T-helper 2 cell treated with Interferon-gamma antibody and Interleukin-4, amounts not matched to agents 5 μg/mL and 100 μg/mL, for 36 hours (primary cell): ENCODE measurements at places on chromosomes 1 and 21.

GRCh38 chr1:212606395-212607205 is 2.0 kb upstream of the ATF3 start:
- peak; percentile 42 for DNase-seq

GRCh38 chr1:11157867-11158266 is 31.3 kb upstream of the ANGPTL7 start:
- no peak for DNase-seq

DNA sequence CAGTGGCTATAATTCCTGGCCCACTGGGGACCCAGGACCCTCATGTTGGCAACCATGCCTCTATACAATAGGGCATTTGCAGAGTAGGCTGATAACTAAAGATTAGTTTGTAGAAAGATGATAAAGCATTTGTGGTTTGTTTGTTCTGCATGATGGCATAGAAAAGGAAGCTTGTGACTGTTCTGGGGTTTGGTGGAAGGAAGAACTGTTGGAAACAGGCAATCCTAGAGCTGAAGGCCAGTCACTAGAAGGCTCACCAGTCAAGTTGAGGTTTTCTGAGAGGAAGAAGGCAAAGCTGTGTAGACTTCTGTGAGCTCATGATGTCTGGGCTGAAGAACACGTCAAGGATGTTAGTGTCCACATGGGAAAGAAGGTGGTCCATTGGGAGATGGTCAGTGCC is 140.3 kb upstream of the VANGL1 start:
- no peak for DNase-seq

GRCh38 chr1:193368302-193368701 is 181.9 kb upstream of the B3GALT2 start:
- no peak for DNase-seq

- no peak for DNase-seq
Observed at GRCh38 chr1:215119719-215120365, 37.3 kb downstream of the KCNK2 start.

DNA sequence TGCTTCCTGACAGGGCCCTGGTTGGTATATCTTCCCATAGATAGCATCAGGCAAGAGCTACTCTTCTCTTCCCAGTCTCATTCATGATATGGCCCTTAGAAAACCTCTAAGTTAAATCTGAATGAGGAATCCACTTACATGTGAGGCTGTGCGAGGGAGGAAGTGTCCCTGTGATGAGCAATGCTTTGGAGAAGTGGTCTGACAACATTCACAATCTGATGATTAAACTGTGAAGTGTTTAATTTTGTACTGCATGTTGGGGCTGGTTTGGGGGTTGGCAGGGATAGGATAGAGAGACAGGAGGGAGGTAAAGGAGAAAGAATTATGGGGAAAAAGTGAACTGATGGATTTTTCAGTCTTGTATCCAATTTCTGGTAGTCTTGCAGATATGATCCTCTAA is 421.2 kb upstream of the DAB1 start:
- DNase-seq, result no peak

DNA sequence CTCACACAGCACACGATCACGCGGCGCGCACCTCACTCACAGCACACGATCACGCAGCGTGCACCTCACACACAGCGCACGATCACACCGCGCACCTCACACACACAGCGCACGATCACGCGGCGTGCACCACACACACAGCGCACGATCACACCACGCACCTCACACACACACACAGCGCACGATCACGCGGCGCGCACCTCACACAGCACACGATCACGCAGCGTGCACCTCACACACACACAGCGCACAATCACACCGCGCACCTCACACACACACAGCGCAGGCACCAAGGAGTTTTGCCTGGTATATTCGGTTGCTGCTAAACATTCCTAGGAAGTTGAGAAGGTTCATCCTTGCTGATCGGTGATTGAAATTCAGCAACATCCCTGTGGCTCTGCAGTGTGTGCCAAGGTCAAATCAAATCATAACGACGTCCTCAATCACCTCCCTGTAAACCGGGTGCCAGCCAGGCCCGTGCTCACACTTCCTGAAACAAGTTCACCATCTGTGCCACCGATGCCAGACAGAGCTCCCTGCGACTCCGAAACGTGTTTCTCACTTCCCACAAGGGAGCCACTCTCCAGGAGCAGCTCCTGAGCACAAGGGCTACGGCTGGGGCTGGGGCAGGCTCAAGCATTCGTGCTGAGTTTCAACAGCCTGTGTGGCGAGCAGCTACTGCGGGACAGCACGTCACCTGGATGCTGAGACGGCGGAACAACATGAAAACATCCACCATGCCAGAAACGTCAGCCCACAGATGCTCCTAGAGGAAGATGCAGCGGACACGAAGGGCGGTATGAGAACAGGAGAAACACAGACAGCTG is 30.2 kb downstream of the WDR4 start:
- DNase-seq, result no peak

DNA sequence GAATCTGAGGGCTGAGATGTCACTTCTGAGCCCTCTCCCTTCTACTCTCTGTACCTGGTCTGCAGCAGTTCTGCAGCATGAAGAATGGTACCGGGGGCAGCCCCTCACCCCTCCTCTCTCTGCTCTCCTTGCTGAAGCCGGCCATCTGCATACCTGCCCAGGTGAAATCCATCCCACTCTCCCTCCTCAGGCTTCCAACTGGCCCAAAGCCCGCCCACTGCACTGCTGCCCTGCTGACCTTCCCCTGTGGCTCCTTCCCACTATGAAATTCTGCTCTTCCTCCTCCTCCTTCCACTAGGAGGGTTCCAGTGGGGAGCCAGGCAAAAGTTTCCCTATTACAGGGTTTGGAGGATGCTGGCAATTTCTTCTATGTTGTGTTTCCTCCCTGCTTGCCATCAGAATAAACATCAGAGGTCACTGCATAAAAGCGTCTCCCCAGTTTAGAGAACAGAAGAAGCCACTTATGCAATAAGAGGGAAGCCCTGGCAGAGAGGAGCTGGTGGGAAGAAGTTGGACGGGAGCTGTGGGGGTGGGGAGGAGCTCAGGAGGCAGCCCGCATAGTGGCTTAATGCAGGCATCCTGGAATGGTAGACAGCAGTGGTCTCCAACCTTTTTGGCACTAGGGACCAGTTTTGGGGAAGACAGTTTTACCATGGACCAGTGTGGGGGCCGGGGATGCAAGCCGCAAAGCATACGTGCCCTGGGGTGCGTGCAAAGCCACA is 30.3 kb downstream of the TMCO4 start:
- no peak for DNase-seq

GRCh38 chr1:178552856-178553255 is 39.9 kb downstream of the TEX35 start:
- no peak for DNase-seq

GRCh38 chr1:40965531-40965930 is 14.0 kb upstream of the CTPS1 start:
- DNase-seq, result no peak

DNA sequence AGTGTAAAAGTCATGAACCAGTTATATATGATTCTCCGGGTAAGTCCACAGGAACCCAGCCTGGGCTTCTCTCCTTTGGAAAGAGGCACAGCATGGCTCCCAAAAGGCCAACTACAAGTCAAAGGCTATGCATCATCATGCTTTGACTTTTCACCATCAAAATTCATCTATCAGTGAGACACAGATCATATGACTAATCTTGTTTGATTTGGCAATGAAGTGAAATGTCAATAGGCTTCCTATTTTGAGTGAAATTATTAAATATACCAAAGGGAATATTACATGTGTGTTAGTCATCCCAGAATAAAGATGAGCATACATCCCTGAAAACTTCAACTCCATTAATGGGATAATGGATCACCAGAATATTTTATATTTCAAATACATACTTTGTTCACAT is 83.5 kb upstream of the ADGRL2 start:
- DNase-seq, result no peak

GRCh38 chr1:13922466-13923110 is 222.6 kb downstream of the PRDM2 start:
- DNase-seq, result no peak

DNA sequence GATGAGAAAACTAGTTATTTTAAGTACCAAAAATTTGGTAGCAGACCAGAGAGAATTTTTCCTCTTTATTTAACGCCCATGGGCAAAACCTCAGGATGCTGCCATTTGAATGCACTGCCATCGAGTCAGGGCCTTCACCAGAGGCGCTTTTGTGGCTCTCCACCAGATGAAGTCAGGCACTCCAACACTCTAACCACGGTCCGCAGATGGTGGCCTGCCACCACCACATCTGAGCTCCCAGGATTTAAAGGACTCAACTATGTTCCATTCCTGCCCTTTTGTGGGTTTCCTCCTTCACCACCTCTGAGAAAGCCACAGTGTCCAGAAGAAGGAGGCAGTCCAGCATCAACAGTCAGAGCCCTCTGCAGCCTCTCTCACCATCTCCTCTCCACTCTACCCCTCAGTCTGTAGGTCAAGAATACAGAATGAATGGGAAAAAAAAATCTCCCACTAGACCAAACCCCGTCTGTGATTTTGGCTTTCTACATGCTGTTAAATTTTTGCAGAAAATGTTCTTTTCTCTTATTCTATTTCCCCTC is 647.4 kb downstream of the USP25 start:
- no peak for DNase-seq

- DNase-seq, result no peak
Observed at GRCh38 chr1:20063861-20064292, 6.1 kb upstream of the PLA2G5 start.

DNA sequence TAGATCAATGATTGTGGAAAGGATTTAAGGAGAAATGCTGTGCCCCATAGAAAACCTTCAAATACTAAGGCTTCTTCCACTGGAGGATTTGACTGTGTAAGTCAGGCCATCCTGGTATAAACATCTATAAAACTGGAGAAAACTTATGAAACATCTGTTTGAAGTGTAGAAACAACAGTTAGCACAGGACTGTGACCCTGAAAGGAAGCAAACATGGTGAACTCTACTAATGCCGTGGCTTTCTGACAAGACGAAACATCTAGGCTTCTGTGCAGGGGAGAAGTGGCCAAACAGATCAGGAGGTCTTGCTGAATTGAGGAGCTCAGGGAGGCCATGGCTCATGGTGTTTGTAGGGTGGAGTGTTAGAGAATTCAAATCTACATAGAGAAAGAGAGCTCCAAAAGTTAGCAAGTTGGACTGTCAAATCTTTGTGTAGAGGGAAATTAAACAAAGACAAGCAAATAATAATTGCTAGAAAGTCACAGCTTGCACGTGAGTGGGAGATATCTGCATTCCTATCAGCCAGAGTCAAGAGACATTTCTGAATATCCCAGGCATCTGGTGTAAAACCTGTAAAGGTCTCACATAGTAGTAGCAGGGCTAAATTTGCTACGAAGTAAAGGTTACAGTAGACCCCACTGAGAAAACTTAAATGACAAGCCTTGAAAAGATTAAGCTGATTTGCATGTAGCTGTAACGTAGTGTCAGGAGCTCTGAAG is 566.8 kb upstream of the B3GALT2 start:
- DNase-seq, result no peak

DNA sequence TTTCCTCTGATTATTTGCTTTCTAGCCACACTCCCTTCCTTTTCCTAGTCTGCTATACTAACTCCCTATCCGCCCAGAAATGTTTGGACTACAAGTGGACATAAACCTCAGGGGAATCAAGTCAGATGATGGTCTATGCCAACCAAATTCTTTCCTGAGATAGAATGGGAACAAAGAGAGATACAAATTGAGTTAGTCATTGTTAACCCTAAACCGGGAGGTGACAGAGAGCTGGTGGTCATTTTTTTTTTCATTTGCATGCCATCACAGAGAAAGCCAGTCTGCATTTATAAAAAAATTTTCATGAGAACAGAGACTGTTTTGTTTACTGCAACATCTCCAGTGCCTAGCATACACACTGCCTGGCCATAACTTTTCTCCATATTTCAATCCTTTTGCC is 35.0 kb downstream of the MYSM1 start:
- no peak for DNase-seq

- DNase-seq, result no peak
Observed at GRCh38 chr1:228205526-228206436, 2.1 kb upstream of the OBSCN start.

GRCh38 chr1:21672478-21673276 is 3.5 kb upstream of the RAP1GAP start:
- DNase-seq, result no peak

DNA sequence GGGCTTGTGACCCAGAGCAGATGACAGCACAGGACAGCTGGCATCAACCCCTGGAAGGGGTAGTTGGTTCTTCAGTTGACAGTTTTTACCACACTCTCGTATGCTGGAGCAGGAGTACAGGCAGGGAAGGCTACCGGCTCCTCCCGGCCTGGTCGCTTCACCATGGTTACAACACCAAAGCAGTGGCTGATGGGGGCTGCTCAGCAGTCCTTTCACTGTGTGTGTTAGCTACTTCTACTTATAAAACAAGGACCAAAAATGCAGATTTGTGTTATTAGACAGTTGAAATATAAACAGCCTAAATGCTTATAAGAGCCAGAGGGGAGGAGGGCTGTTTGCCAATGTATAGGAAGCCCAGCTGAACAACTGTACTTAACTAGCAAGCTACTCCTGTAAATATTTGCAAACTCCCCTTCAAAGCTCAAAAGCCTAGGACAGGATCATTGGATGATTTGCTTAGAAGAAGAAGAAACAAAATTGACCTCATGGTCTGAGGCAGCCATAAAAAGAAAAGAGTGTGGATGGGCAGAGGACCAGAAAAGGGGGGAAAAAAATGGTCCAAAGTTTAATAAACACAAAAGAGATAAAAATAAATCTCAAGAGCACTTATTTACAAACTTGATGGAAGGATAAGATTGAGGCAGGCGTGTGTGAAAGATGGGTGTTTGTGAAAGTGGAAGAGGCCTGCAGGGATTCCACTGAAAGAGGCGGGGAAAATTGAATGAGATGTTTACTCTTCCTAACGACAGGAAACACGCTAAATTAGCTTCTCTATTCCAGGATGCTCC is 57.1 kb downstream of the TGFB2 start:
- DNase-seq, result no peak

DNA sequence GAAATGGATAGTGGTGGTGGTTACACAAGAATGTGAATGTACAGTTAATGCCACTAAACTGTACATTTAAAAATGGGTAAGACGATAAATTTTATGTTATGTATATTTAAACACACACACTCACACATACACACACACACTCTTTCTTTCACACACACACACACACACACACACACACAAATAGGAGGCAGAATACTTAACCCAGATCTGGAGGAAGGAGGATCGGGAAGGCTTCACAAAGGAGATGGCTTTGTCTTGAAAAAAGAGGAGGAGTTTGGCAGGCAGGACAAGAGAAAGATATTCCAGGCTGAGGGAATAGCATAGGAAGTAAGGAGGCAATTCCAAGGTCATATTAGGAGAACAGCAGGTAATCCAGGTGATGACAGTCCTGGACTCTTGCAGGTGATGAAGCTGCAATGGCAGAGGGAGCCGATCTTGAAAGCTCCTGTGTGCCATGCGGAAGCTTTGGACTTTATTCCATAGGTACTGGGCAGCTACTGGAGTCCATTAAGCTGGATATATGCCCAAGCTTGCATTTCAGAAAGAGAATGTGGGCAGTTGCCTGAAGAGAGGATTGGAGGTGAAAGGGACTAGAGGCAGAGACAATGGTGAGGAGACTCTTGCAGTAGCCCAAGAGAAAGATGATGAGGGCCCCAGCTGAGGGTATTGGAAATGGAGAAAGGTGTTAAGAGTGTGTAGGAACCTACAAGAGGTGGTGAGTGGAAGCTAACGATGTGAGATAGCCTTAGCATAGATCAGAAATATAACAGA is 15.4 kb upstream of the LYST start:
- no peak for DNase-seq

- DNase-seq, result no peak
Observed at GRCh38 chr1:203278082-203278884, 27.0 kb upstream of the BTG2 start.
